ENCODE measurements at places on chromosomes 1 and 21. TPM values are rescaled to one million over a fixed set of nuclear protein-coding genes. Genes with fewer than 3 reads are reported as not detected.

GRCh38 chr1:15731735-15732685 lies 4.0 kb upstream of the SLC25A34 start:
- no peaks in the 10 kb centered on the region for H3K4me1 ChIP-seq
- DNase-seq: no peak
- no peaks in the 10 kb centered on the region for H3K27me3 ChIP-seq
- no peaks in the 10 kb centered on the region for H3K36me3 ChIP-seq
- no peak overlapping the region for H3K4me3 ChIP-seq

- no peaks in the 10 kb centered on the region for H3K4me1 ChIP-seq
- no peaks in the 10 kb centered on the region for H3K36me3 ChIP-seq
- no peak for DNase-seq
Observed at GRCh38 chr1:172390683-172391551, 29.6 kb upstream of the C1orf105 start.

DNA sequence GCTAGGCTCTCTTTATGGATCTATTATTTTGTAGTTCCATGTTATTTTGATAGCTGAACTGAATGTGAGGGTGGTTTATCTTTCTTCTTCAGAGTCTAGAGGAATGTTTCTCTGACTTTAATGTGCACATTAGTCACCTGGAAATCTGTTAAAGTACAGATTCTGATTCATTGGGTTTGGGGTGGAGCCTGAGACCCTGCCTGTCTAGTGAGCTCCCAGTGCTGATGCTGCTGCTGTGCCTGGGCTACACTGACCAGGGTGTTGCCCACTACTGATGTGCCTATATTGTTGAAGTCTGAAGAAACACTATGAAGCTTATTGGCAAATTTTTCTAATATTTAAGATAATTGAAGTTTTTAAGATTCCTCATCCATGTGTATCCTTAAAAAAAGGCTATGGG lies 35.9 kb downstream of the CD46 start:
- no peak overlapping the region for H3K27ac ChIP-seq
- H3K4me1 ChIP-seq: peaks cover 40% of the 10 kb centered on the region
- no peak overlapping the region for H3K4me3 ChIP-seq

GRCh38 chr1:235582130-235582529 lies 67.5 kb downstream of the GNG4 start:
- no peak for DNase-seq
- no peaks in the 10 kb centered on the region for H3K27me3 ChIP-seq
- no peak overlapping the region for H3K27ac ChIP-seq
- no peak overlapping the region for H3K4me3 ChIP-seq
- no peaks in the 10 kb centered on the region for H3K36me3 ChIP-seq
- H3K4me1 ChIP-seq: no peaks in the 10 kb centered on the region

- no peaks in the 10 kb centered on the region for H3K27me3 ChIP-seq
- no peaks in the 10 kb centered on the region for H3K36me3 ChIP-seq
- DNase-seq: no peak
Observed at GRCh38 chr1:84735483-84735882, 45.2 kb upstream of the SSX2IP start.

DNM3 gene
- total RNA-seq: 1.7 TPM

MRPL24 gene
- total RNA-seq: 85.3 TPM

DNA sequence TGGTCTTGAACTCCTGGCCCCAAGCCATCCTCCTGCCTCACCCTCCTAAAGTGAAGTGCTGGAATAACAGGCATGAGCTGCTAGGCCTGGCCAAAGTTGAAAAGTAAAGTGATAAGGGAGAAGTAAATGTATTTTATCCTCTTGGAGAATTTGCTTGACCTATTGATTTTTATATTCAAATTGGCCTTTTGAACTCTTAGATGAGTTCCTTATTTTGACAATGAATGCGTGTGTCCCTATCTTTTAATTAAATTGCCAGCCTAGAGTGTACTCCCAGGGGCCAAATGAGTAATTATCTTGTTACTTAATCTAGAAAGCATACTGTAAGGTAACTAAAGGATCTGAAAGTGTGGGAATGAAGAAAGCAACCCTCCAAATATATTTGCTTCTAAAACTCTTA lies 11.4 kb downstream of the RNF11 start:
- no peaks in the 10 kb centered on the region for H3K36me3 ChIP-seq
- DNase-seq: no peak
- peaks cover 7% of the 10 kb centered on the region for H3K4me1 ChIP-seq
- peak overlapping the region; percentile 18 for H3K27ac ChIP-seq
- H3K27me3 ChIP-seq: no peaks in the 10 kb centered on the region
- no peak overlapping the region for H3K4me3 ChIP-seq

GRCh38 chr1:10950316-10951172 lies 61.9 kb upstream of the TARDBP start:
- no peaks in the 10 kb centered on the region for H3K36me3 ChIP-seq
- H3K4me1 ChIP-seq: no peaks in the 10 kb centered on the region
- H3K27ac ChIP-seq: no peak overlapping the region

GRCh38 chr1:223062177-223062576 lies 80.9 kb downstream of the TLR5 start:
- H3K27me3 ChIP-seq: 0 out of 2 replicates have a peak, but pooled peaks cover 3% of the 10 kb centered on the region
- 0 out of 2 replicates have a peak, but pooled peaks cover 9% of the 10 kb centered on the region for H3K4me1 ChIP-seq
- H3K27ac ChIP-seq: no peak overlapping the region
- DNase-seq: no peak
- H3K4me3 ChIP-seq: no peak overlapping the region

- peaks cover 44% of the 10 kb centered on the region for H3K4me1 ChIP-seq
- peak; percentile 60 for DNase-seq
- H3K36me3 ChIP-seq: no peaks in the 10 kb centered on the region
- H3K27me3 ChIP-seq: no peaks in the 10 kb centered on the region
Observed at GRCh38 chr1:62389531-62389930, 47.3 kb upstream of the USP1 start.

DNA sequence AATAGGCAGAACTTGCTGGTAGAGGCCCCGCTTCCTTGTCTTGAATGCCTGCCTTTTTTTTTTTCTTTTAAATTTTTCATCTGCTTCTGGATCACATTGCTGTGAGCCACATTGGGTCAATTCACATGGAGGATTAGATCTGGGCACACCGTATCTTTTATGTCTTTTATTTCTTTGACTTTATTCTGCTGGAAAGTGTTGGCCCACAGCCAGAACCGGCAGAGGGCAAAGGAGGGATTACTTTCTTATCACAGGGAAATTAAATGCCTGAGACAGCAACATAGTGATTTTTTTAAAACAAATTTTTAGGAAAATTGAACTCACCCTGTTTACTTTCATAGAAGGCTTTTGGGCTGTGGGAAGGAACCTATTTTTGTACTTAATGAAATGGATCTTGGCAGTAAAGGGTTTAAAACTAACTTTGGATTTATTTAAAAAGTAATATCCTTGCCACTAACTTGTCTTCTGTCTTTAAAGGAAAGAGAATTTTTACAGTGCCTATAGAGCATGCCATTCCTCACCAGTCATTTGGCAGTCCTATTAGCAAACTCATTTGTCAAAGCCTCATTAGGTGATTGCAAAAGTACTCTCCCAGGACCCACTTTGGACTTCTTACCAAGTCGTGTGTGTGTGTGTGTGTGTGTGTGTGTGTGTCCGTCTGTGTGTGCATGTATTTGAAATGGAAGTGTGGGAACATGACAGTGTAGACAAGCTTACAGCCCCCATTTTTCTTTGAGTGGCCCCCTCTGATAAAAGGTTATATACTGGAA lies 68.4 kb downstream of the ST6GALNAC3 start:
- no peak for DNase-seq
- no peaks in the 10 kb centered on the region for H3K27me3 ChIP-seq
- no peak overlapping the region for H3K4me3 ChIP-seq
- H3K36me3 ChIP-seq: no peaks in the 10 kb centered on the region

DNA sequence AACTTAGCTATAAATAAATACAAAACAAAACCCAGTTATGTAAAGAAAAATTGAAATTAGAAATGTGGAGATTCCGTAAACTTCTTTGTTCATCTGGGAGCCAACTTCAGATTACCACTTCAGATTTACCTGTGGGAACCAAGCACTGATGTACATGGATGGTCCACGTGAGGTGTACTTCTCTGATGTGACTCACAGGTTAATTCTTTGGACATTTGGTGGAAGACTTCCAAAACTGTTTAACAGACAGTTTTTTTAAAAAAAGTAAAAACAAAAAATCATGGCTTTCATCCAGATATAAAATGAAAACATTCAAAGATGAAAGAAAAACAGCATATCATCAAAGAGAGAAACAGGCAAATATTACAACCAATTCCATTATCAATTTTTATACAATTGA lies 92.0 kb downstream of the MAST2 start:
- H3K27me3 ChIP-seq: no peaks in the 10 kb centered on the region
- H3K4me1 ChIP-seq: 0 out of 2 replicates have a peak, but pooled peaks cover 9% of the 10 kb centered on the region
- no peak overlapping the region for H3K27ac ChIP-seq

DNA sequence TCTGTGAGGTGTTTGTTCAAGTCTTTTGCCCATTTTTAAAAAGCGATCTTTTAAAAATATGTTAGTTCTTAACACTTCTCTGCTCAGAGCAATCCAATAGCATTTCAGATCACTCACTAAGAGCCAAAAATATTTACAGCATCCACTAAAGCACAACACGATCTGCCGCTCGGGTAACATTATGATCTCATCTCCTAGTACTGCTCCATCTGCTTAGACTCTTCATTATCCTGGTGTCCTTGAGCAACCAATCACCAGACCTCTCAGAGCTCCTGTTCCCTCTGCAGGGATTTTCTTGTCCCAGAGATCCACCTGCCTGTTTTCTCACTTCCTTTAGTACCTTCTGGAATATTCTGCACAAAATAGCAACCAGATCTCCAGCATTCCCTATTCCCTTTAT lies 235.3 kb upstream of the ESRRG start:
- H3K36me3 ChIP-seq: no peaks in the 10 kb centered on the region
- no peak overlapping the region for H3K27ac ChIP-seq
- H3K4me1 ChIP-seq: no peaks in the 10 kb centered on the region
- DNase-seq: no peak
- H3K27me3 ChIP-seq: no peaks in the 10 kb centered on the region

DNA sequence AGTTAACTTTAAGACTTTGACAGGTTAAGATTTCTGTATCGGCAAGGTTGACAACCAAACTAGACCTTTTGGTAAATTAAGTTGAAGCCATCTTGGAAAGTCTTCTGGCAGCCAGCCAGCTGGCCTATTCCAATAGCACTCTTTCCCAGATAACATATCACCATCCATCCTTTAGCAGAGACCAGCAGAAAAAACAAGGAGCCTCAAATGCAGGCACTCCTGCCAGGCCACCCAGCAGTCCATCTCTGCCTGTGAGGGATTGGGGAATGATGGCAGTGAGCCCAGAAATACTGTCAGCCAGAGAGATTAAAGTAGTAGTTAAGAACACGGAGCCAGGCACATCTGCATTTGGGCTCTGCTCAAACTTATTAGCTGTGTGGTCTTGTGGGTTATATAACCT lies 19.4 kb downstream of the ZBTB40 start:
- no peaks in the 10 kb centered on the region for H3K4me1 ChIP-seq
- no peaks in the 10 kb centered on the region for H3K36me3 ChIP-seq
- H3K27ac ChIP-seq: no peak overlapping the region
- H3K27me3 ChIP-seq: no peaks in the 10 kb centered on the region
- DNase-seq: no peak

DAB1 gene
- not detected for total RNA-seq

OR2T29 gene
- total RNA-seq: not detected

FAM72C gene
- total RNA-seq: 1.7 TPM

FCGR2B gene
- not detected for total RNA-seq

DNA sequence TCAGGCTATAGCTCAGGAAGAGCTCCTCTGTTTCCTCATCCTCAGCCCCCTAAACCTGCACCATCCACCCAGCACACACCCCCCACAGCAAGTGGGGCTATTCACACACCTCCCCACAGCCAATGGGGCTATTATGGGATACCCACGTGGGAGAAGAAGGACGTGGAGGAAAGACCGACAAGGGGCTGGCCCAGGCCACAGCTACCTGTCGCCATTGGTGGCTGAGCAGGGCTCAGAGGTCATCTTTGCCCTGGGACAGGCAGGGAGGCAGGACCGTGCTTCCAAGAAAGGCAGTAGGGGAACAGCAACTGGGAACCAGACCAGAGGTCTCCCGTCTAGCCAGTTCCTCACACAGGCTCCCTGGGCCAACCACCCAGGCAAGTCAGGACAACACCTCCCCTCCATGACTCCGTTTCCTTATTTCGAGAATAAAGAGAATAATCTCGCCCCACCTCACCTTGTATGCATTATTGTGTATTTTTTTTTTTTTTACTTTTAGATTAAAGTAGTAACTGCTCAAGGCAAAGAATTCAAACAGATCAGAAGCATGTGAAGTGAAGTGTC lies 92.3 kb upstream of the TARDBP start:
- H3K36me3 ChIP-seq: no peaks in the 10 kb centered on the region
- no peak for DNase-seq
- H3K4me1 ChIP-seq: no peaks in the 10 kb centered on the region

DNA sequence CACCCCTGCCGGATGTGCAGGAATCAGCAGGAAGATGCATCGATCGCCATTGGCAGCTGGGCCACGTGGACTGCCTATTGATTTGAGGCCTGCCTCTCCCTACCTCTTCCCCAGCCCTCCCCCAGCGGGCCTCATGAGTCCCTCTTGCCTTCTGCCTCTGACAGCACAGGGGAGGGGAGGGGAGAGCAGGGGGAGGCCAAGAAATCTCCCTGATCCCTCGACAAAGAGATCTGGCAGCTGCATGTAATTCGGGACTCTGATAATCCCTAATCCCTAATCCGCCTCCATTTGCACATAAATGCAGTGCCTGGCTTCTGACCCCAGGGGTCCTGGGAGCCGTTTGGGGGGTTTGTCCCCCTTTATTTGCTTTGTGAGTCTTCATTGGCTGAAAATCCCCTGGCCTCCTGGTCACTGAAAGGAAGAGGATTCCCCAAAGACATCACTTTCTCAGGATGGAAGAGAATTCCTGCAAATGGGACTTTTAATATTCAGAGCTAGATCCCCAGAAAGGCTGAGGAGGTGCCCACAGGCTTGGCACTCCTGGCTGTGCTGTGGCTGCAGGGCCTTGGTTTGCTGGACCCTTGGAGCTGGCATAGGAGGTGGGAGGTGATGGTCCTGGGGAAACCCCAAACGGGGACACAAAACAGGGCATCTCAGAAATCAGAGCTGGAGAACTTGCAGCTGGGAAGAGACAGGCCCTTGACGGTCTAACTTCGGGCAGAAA lies 239.4 kb upstream of the POU3F1 start:
- H3K27ac ChIP-seq: no peak overlapping the region
- H3K4me1 ChIP-seq: no peaks in the 10 kb centered on the region
- DNase-seq: no peak

GRCh38 chr1:80211691-80212380 lies 1205.3 kb upstream of the ADGRL4 start:
- no peak overlapping the region for H3K27ac ChIP-seq
- H3K4me1 ChIP-seq: no peaks in the 10 kb centered on the region
- no peaks in the 10 kb centered on the region for H3K27me3 ChIP-seq
- no peak overlapping the region for H3K4me3 ChIP-seq
- no peaks in the 10 kb centered on the region for H3K36me3 ChIP-seq
- no peak for DNase-seq

DNA sequence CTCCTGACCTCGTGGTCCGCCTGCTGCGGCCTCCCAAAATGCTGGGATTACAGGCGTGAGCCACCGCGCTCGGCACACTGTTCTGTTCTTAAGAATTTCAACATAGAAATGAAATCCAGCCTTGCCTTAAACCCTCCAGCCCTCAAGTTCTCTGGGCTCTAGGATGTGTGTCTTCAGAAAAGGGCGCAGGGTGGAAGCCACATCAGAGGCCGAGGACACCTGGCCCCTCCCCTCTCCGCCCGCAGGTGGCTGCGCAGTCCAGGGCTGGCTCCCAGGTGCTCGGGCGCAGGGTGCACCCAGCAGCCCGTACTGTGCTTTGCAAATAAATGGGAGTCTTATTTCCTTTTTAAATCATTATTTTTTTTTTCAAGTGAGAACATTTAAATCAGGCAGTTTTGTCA lies 2.0 kb upstream of the C1orf174 start:
- H3K27ac ChIP-seq: no peak overlapping the region
- no peak overlapping the region for H3K4me3 ChIP-seq
- H3K36me3 ChIP-seq: peaks cover 7% of the 10 kb centered on the region
- no peaks in the 10 kb centered on the region for H3K27me3 ChIP-seq
